ENCODE measurements at places on chromosomes 11 and 22. TPM values are rescaled to one million over a fixed set of nuclear protein-coding genes. Genes with fewer than 3 reads are reported as not detected.

Gene TRIM34
- 1.8 TPM for polyA plus RNA-seq

DNA sequence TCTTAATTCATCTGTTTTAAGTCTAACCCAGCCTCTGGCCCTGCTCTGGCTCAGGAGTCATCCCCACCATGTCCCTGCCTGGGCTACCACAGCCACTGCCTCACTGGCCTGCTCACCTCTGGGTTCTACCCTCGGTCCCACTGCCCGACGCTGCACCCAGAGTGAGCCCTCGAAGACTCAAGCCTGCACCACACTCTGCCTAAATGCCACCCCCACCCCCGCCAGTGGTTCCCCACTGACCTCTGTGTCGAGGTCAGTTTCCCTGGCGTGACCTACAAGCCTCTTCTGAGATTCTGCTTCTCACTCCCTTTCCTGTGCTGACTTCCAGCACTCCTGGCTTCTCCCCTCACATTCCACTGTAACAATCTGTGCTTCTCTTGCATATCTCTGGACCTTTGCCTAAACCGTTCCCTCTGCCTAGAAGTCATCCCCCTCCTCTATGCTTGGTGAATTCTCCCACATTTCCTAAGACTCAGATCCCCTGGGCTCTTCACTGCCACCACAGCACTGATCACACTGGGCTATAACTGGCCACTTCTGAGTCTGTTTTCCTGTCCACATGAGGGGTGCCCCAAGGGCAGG, 12.5 kb upstream of the PDE2A start:
- H3K36me3 ChIP-seq, result peaks cover 59% of the 10 kb centered on the region
- no peak overlapping the region for H3K4me3 ChIP-seq
- peaks cover 45% of the 10 kb centered on the region for H3K4me1 ChIP-seq
- H3K27me3 ChIP-seq, result no peaks in the 10 kb centered on the region
- no peak for DNase-seq
- peak overlapping the region; percentile 75 for H3K27ac ChIP-seq

Gene OR56A1
- not detected for polyA plus RNA-seq

- H3K4me1 ChIP-seq, result no peaks in the 10 kb centered on the region
- H3K4me3 ChIP-seq, result no peak overlapping the region
- DNase-seq, result no peak
- H3K27ac ChIP-seq, result no peak overlapping the region
- H3K27me3 ChIP-seq, result no peaks in the 10 kb centered on the region
- no peaks in the 10 kb centered on the region for H3K36me3 ChIP-seq
These were observed 75.2 kb upstream of the CRTAM start for GRCh38 chr11:122763108-122763507.

- peaks cover 4% of the 10 kb centered on the region for H3K4me1 ChIP-seq
- H3K27ac ChIP-seq, result no peak overlapping the region
- H3K4me3 ChIP-seq, result no peak overlapping the region
- H3K27me3 ChIP-seq, result peaks cover 3% of the 10 kb centered on the region
- DNase-seq, result no peak
These were observed 16.2 kb downstream of the CD6 start for GRCh38 chr11:60987577-60988277.

Gene MYO7A
- 0.91 TPM for polyA plus RNA-seq

Gene PNPLA3
- 0.29 TPM for polyA plus RNA-seq

GRCh38 chr11:69575296-69576068, 65.5 kb upstream of the CCND1 start:
- peaks cover 5% of the 10 kb centered on the region for H3K4me1 ChIP-seq
- DNase-seq, result no peak
- H3K27me3 ChIP-seq, result no peaks in the 10 kb centered on the region
- H3K36me3 ChIP-seq, result no peaks in the 10 kb centered on the region

GRCh38 chr11:34620820-34621792, at the start of gene EHF:
Gene EHF, plus strand, starts transcription at chr11:34621093. Its CDS starts 21,538 bp downstream, at chr11:34642631.
- H3K27me3 ChIP-seq, result no peaks in the 10 kb centered on the region
- no peak for DNase-seq
- no peak within 1 kb of the TSS for H3K4me3 ChIP-seq
- H3K4me1 ChIP-seq, result no peaks in the 10 kb centered on the region
- no peaks in the 10 kb centered on the region for H3K36me3 ChIP-seq

Gene OR51F1
- polyA plus RNA-seq, result not detected

GRCh38 chr11:32575070-32575469, 8.6 kb upstream of the EIF3M start:
- H3K36me3 ChIP-seq, result no peaks in the 10 kb centered on the region
- H3K27me3 ChIP-seq, result no peaks in the 10 kb centered on the region
- no peak overlapping the region for H3K27ac ChIP-seq
- no peaks in the 10 kb centered on the region for H3K4me1 ChIP-seq
- no peak for DNase-seq

GRCh38 chr11:9726321-9727022, 62.6 kb downstream of the SWAP70 start:
- H3K27me3 ChIP-seq, result no peaks in the 10 kb centered on the region
- no peak overlapping the region for H3K27ac ChIP-seq
- no peak for DNase-seq
- H3K4me3 ChIP-seq, result no peak overlapping the region
- peaks cover 14% of the 10 kb centered on the region for H3K36me3 ChIP-seq

Measured in heart right ventricle (tissue), 16 donors.